Suprapubic skin (tissue), 4 donors: ENCODE measurements at places on chromosomes 2 and 18.

DNA sequence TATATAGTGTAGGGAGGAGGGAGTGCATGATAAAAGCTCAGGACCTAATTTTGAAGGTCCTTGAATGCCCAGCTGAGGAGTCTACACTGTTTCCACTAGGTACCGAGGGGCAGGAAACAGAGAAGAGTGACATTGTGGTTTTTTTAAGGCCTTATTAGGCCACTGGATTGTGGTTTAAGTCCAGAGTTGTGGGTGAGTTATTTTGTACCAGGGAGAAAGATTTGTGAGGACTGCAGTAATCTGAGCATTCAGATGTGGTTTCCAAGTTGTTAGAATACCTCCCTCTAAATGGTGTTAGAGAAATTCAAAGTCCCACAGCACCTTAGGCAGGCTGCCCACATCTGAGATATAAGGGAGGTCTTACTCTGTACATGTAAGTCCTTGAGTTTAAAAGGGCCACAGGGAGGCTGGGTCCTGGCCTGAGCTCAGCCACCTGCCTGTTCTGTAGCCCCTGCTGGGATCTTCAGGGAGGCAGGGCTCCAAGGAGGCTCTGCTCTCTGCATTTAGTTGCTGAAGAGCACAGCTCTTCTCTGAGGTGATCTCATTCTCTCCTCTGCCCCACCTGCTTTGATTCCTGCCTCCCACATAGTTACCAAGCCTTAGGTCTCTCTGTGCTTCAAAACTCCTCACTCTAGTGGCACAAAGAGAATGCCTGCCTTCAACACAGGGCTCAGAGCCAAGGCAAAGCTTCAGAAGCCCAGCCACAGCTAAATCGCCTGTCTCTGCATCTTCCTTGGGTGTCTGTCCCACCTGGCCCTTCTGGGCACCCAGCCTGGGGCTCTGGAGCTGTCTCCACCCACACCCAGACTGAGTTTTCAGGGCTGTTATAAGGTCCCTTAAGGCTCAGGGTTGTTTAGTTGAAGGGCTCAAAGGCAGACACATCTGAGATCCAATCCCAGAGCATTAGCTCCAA lies 88.1 kb downstream of the VSNL1 start:
- DNase-seq: no peak

GRCh38 chr18:9328776-9329175 lies 5.8 kb upstream of the TWSG1 start:
- DNase-seq: no peak

- no peak for DNase-seq
These were observed 5.1 kb downstream of the SFT2D3 start for GRCh38 chr2:127706215-127706990.

DNA sequence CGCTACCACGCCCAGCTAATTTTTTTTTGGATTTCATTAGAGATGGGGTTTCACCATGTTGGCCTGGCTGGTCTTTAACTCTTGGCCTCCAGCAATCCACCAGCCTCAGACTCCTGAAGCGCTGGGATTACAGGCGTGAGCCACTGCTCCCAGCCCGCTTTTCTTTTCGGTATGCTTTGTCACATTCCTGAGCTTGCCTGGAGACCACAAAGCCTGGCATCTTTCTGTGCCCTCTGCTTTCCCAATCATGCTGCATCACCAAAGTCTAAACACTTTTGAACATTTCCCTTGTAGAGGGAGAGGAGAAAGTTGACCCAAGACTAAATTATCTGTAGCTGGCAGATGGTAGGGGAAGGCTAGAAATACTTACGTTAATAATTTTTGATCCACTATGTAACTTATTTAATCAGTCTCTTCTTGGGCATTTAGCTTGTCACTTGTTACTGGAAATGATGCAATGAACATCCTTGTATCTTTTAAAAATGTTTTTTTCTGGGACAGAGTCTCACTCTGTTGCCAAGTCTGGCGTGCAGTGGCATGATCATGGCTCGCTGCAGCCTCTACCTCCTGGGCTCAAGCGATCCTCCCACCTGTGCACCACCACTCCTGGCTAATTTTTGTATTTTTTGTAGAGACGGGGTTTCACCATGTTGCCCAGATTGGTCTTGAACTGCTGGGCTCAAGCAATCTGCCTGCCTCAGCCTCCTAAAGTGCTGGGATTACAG lies 2.7 kb upstream of the NPC1 start:
- DNase-seq: no peak

GRCh38 chr2:168424971-168425370 lies 31.1 kb upstream of the CERS6 start:
- no peak for DNase-seq

- DNase-seq: no peak
These were observed 25.8 kb downstream of the GCKR start for GRCh38 chr2:27522400-27522945.

DNA sequence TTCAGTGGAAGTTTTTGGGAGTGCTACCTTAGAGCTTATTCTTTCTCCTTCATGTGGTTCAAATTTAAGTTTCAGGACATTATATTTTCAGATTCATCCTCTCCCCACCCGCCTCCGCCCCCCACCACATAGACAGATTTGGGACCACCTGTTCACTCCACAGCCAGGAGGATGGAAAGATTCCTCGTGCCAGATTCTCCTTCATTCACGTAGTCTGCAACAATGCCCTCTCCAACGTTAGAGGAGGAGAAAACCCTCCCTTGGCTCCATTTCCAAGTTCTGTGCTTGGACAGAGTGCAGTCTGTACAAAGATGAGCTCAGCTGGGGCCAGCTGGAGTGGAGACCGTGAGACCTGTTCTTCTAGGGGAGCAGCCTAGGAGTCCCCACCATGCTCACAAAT lies 26.2 kb downstream of the POU3F3 start:
- DNase-seq: no peak

DNA sequence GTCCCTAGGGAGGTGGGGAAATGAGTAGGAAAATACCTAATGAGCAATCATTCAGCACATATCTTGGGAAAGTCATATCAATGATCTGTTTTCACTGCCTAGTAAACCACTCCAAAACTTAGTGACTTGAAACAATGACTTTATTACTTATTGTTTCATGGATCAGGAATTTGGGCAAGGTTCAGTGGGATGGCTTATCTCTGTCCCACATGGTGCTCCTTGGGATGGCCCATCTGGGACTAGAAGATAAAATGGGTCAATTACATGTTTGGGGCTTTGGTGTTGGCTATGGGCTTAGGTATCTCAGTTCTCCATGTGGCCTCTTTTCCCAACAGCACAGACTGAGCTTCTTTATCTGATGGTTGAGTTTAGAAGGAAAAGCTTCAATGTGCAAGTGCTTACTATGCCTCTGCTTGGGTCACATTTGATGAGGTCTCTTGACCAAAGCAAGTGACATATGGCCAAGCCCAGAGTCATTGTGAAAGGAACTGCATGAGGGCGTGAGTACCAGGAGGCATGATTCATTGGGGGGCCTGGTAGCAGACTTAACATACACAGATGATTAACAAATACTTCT lies 218.1 kb upstream of the TNP1 start:
- no peak for DNase-seq

- no peak for DNase-seq
These were observed 9.8 kb downstream of the POU3F3 start for GRCh38 chr2:104863468-104864279.

GRCh38 chr2:181616715-181617114 lies 40.2 kb downstream of the CERKL start:
- DNase-seq: no peak

GRCh38 chr18:47317824-47318508 lies 66.5 kb upstream of the SKOR2 start:
- no peak for DNase-seq

GRCh38 chr18:55089610-55090009 lies 130.3 kb upstream of the CCDC68 start:
- DNase-seq: no peak

DNA sequence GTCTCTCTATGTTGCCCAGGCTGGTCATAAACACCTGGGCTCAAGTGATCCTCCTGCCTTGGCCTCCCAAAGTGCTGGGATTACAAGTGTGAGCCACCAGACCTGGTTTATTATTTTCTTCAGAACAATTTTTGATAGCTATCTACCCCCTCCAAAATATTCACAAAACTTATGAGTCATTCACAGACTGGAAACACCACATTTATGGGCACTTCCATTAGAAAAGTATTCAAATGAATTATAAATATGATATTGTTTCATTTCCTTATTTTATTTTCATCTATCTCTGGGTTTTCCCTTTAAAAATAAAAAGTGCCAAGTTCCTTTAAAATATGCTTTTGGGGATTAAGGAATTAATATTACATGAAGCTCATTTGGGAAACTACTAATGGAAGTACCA lies 58.8 kb upstream of the MSTN start:
- no peak for DNase-seq

DNA sequence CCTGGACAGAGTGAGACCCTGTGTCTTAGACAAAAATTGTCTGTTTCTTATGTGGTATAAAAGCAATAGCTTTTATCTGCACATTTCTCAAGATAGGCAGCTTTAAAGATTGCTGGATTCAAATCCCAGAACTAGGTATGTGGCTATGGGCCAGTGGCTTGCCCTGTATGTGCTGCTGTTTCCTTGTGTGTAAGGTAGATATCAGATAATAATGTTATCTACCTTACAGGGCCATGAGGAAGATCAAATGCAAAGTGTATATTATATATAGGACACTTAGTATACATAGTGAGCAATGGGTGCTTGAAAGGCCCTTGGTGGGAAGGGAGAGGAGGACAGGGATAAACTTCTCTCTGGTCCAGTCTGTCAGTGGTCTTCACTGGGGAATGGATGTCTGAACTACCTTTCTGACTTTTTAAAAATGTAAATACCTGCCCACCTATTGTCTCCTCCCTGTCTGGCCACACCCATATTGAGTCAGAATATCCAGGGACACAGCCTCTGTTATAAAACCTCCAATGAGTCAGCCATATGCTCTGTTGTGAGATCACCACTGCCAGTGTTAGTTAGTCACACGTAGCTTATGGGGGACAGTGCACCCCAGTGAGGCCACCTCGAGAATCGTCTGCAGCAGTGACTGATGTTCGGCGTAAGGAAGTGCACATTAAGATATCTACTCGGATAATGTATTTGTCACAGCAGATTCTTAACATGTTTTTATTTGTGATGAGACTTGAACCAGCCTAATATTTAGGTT lies 383.4 kb downstream of the PTPRM start:
- DNase-seq: no peak

DNA sequence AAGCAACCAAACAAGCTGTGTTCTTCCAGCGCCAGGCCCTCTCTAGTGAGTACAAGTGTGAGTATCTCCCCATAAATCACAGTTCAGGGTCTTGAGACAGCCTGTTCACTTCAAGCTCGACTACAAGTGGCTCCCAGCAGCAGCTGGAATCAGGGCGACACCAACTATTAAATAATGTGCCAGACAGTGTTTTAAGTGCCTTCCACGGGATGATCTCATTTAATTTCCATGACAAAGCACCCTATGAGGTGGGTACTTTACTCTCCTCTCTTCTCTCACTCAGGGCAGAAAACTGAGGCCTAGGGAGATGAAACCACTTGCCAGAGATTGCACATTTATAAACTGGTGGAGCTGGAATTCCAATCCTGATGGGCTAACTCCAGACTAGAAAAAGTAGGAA lies 2.6 kb upstream of the FAM136A start:
- no peak for DNase-seq

- DNase-seq: no peak
These were observed 131.1 kb downstream of the AFF3 start for GRCh38 chr2:100011272-100011731.

- DNase-seq: no peak
These were observed 22.8 kb downstream of the EHD3 start for GRCh38 chr2:31256611-31257382.

DNA sequence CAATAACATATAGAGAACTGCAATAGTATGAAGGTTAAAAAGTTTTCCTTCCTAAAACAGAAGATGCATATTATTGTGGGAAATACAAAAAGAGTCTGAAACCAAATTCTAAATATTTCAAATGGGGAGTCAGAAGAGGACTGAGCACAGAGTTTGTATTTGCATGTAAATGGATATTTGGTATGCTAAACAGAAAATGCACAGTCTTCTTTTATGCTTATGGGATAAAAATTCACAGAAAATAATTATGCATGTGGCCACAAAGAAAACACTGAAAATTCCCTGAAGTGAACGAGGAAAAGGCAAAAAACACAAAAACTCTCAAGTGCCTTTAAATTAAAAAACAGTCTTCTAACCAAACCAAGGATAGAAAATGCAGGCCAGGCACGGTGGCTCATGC lies 142.7 kb downstream of the NCKAP5 start:
- no peak for DNase-seq

DNA sequence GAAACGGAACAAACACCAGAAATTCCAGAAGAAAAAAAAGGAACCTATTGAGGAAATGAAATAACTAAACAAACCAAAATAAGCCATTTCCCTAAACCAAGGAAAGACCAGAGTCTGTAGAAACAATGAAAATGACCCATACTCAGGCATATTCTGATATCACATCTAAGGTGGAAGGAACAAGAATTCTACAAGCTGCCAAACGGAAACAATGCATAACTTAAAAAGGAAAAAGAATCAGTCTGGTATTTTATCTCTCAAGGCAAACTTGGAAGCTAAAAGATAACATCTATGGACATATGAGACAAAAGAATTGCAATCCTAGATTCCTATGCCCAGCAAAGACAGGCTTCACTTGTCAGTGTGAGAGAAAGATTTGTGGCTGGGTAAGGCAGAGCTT lies 326.2 kb downstream of the PDE11A start:
- DNase-seq: no peak

GRCh38 chr18:12441475-12442034 lies 33.8 kb downstream of the PRELID3A start:
- DNase-seq: no peak

DNA sequence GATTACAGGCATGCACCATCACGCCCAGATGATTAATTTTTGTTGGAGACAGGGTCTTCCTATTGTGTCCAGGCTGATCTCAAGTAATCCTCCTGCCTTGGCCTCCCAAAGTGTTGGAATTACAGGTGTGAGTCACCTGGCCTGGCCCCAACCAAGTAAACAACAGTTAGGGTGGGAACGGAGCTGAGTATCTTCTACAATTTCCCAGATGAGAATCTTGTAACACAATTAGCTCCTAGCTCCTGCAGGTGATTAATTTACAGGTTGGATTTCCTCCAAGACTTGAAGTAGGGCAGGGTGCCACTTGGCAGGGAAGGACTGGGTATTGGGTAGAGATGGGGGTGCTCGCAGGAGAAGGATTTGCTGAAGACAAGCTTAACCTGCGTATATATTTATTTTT lies 17.8 kb downstream of the NLRC4 start:
- no peak for DNase-seq

GRCh38 chr2:80054346-80054675 lies 250.2 kb downstream of the LRRTM1 start:
- DNase-seq: no peak

DNA sequence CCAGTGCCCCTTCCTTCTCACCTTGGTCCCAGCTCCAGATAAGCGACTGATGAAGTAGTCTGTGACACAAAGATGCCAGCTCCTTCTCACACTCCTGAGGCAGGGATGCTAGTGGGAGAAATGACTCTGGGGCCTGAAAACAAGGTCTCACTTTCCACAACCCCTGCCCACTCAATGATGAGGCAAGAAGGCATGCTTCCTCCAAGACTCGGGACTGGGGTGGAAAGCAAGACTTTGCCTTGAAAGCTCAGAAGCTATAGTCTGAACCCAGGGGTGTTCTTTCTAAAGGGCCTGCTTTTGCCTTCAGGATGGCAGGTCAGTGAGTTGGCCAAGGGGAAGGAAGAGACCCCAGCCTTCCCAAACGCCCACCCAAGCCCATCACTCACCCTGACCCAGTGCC lies 1.4 kb downstream of the CCDC142 start:
- no peak for DNase-seq

GRCh38 chr18:75063615-75064512 lies 145.1 kb downstream of the PTGR3 start:
- DNase-seq: no peak
